A549 treated with Mapracorat at 1 μM for 4 hours (cell line): ENCODE measurements at places on chromosomes 11 and 22. TPM values are rescaled to one million over a fixed set of nuclear protein-coding genes. Genes with fewer than 3 reads are reported as not detected.

Gene IGSF22
- not detected in 5 replicates for total RNA-seq

Gene SORL1
- 0.97 to 2.0 TPM (median 1.5 TPM) in 5 replicates for total RNA-seq

Gene TRABD
- 21.9 to 37.7 TPM (median 37.1 TPM) in 5 replicates for total RNA-seq

Gene SELENOM
- 55.2 to 75.8 TPM (median 69.0 TPM) in 5 replicates for total RNA-seq

Gene APOL2
- total RNA-seq: 50.2 to 64.4 TPM (median 57.0 TPM) in 5 replicates

Gene TRPM5
- not detected in 5 replicates for total RNA-seq

Gene OR8D1
- total RNA-seq: not detected in 5 replicates

Gene ANO1
- 1.6 to 2.4 TPM (median 2.2 TPM) in 5 replicates for total RNA-seq

Gene CECR2
- total RNA-seq: 0.06 to 0.14 TPM (median 0.10 TPM) in 5 replicates

Gene SLC25A1
- 48.4 to 61.5 TPM (median 61.2 TPM) in 5 replicates for total RNA-seq

Gene GRM5
- total RNA-seq: 0.01 TPM in 1 of 5 replicates, not detected in the others

Gene PAK1
- 20.6 to 23.5 TPM (median 21.9 TPM) in 5 replicates for total RNA-seq

Gene CDC45
- 24.1 to 27.6 TPM (median 24.7 TPM) in 5 replicates for total RNA-seq

Gene KLHL35
- 0.63 to 1.5 TPM (median 1.3 TPM) in 5 replicates for total RNA-seq

Gene NEU3
- 2.1 to 4.5 TPM (median 3.9 TPM) in 5 replicates for total RNA-seq

Gene TPST2
- 8.7 to 11.7 TPM (median 10.0 TPM) in 5 replicates for total RNA-seq

Gene HBD
- total RNA-seq: not detected in 5 replicates

Gene GVQW3
- 0.57 to 1.4 TPM (median 0.92 TPM) in 5 replicates for total RNA-seq

Gene ACRV1
- 0.17 TPM in 1 of 5 replicates, not detected in the others for total RNA-seq

Gene RTN4R
- 7.0 to 14.6 TPM (median 12.4 TPM) in 5 replicates for total RNA-seq

Gene OR51B4
- not detected in 5 replicates for total RNA-seq

Gene SCGB1C1
- not detected in 5 replicates for total RNA-seq

Gene CHRM1
- total RNA-seq: 0.06 to 0.21 TPM (median 0.10 TPM) in 5 replicates

Gene BCR
- 14.9 to 20.3 TPM (median 17.6 TPM) in 5 replicates for total RNA-seq

Gene SCUBE2
- 0.35 to 0.76 TPM (median 0.42 TPM) in 5 replicates for total RNA-seq
